SK-N-MC (cell line): ENCODE measurements at places on chromosomes 2 and 18.

DNA sequence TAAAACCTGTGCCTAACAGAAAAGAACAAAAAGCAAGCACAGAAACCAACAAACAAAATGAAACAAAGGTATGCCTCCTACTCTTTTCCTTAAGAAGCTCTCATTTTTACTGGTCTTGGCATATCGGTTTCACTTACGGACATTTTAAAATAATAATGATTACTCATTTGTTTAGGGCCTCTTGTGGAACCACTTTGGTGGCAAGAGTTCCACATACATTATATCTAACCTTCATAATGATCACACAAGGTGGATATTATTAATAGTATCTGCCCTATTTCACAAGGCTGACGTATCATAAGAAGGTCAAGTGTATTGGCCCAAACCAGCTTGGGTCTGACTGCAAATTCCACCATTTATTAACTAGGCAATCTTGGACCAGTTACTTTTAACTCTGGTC lies 304.7 kb downstream of the TCF4 start:
- no peak for DNase-seq

DNA sequence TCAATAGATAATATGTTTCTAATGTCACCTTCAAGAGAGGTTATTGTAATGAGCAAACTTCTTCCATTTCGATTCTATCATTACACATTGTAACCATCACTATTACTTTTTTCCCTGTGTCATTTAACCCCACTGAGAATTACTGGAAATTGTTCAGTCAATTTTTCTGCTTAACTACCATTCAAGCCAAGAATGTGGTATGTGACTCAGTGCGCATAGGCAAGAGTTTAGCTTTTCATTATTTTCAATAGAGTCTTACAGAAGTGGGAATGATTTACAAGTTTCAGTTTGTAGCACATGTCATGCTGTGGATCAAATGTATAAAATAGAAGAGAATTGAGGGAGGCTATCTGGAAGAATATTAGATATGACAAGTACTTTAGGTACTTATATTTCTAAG lies 34.3 kb upstream of the PIEZO2 start:
- DNase-seq: no peak

GRCh38 chr2:41400088-41400665 lies 647.6 kb upstream of the PKDCC start:
- no peak for DNase-seq

DNA sequence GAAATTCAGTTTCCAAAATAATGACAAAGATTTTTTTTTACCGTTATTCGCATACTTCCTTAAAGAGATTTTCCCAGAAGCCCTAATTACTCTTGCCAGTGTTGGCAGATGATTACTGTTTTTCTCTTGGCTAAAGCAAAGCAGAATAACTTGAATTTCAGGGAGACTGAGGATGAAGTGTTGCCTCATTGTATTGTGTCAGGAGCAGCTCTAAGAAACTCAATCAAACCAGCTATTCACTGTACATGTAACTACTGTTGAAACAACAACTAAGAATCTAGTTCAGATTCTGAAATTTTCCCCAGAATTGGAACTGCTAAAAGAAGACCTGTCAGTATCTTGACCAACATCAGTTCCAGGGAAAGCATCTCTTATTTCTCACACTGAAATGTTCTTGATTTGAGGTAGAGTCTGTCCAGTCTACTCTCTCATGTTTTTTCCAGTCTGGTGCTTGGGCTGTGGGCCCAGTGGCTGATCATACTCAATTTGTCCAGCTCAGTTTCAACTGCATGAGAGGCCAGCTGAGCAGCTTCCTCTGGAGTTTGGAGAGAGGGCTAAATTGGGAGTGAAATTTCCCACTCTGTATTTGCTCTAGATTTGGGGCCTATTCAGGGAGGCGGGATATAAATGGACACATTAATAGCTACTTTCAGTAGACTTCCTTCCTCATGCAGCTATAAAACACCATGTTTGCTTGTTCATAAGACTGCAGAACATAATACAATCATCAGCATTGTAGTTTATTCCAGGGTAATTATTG lies 78.5 kb downstream of the PPP1R1C start:
- no peak for DNase-seq

- DNase-seq: no peak
Observed at GRCh38 chr18:22020127-22020866, 149.1 kb upstream of the GATA6 start.

DNA sequence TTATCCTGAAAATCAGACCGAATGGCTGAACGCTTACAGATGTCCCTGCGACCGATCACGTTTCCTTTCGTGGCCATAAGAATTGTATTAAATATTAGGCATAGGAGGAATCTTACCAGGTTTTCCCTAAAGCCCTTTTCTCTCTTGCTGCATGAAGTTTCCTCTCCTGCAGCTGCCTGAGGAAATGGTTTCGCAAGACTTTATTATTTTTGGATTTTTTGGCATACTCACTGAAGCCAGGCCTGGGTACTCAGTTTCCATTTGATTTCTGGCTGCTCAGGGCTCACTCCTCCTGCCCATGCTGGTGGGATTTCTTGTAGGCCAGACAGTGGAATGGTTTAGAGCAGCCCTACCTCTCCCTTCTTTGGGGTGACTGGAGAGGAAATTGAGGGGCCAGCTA lies 114.0 kb downstream of the KLHL29 start:
- peak; percentile 48 for DNase-seq

- DNase-seq: no peak
Observed at GRCh38 chr2:430291-431040, 142.6 kb upstream of the ALKAL2 start.

GRCh38 chr2:212156088-212156487 lies 382.5 kb downstream of the ERBB4 start:
- DNase-seq: no peak

- DNase-seq: no peak
Observed at GRCh38 chr2:177753682-177754491, 318.7 kb downstream of the PDE11A start.
